ENCODE measurements at places on chromosomes 5 and 9. TPM values are rescaled to one million over a fixed set of nuclear protein-coding genes. Genes with fewer than 3 reads are reported as not detected.

Gene FBP1
- 6.8 TPM for total RNA-seq

Gene GPRIN1
- total RNA-seq = 6.5 TPM

Gene MTX3
- 9.3 TPM for total RNA-seq

Gene SLC6A18
- not detected for total RNA-seq

Gene CATSPER3
- total RNA-seq = not detected

Gene SHISAL2B
- not detected for total RNA-seq

Gene EPB41L4A
- total RNA-seq = 8.8 TPM

Gene GRM6
- not detected for total RNA-seq

Gene DMRT2
- not detected for total RNA-seq

Gene OR1B1
- not detected for total RNA-seq

Gene IFNA2
- not detected for total RNA-seq

Gene SLC25A2
- total RNA-seq = 0.15 TPM

Gene SPINK1
- not detected for total RNA-seq

Gene CA9
- total RNA-seq = 0.15 TPM

Gene IL4
- total RNA-seq = not detected

Gene CCDC69
- 4.6 TPM for total RNA-seq

Gene TTC39B
- total RNA-seq = 5.8 TPM

Gene WNK2
- total RNA-seq = not detected

Gene ELOVL7
- total RNA-seq = 0.61 TPM

Gene DOCK8
- total RNA-seq = 0.46 TPM

Gene NOTCH1
- 99.1 TPM for total RNA-seq

Gene HSPB3
- not detected for total RNA-seq

Gene EXOSC3
- 40.3 TPM for total RNA-seq

Gene PCDHGC5
- not detected for total RNA-seq

Gene CHSY3
- 21.9 TPM for total RNA-seq

Gene C5orf58
- total RNA-seq = not detected

Gene ITK
- total RNA-seq = not detected

Gene DUSP1
- 55.5 TPM for total RNA-seq

Gene TXNDC8
- total RNA-seq = not detected

Gene AGXT2
- total RNA-seq = not detected

Gene SIT1
- total RNA-seq = not detected

Gene CCL27
- total RNA-seq = not detected

Gene GRXCR2
- total RNA-seq = not detected

Gene ARID3C
- total RNA-seq = 0.30 TPM

Gene ZBED3
- total RNA-seq = 2.6 TPM

Gene WNT8A
- total RNA-seq = not detected

Gene HRCT1
- total RNA-seq = 0.76 TPM

Gene SLCO6A1
- total RNA-seq = not detected

Gene SOX30
- total RNA-seq = not detected

Gene ANXA2R
- 3.6 TPM for total RNA-seq

Gene TAS2R1
- not detected for total RNA-seq

Measured in epithelial cell of umbilical artery (primary cell).